Muscle of arm (tissue), 14 donors: ENCODE measurements at places on chromosomes 6 and 20. TPM values are rescaled to one million over a fixed set of nuclear protein-coding genes. Genes with fewer than 3 reads are reported as not detected.

PHACTR3 gene
- polyA plus RNA-seq = 5.3 TPM

- DNase-seq = no peak
These were observed 65.0 kb downstream of the ZFAND3 start for GRCh38 chr6:37884548-37884947.

NUP153 gene
- 38.8 TPM for polyA plus RNA-seq

DNA sequence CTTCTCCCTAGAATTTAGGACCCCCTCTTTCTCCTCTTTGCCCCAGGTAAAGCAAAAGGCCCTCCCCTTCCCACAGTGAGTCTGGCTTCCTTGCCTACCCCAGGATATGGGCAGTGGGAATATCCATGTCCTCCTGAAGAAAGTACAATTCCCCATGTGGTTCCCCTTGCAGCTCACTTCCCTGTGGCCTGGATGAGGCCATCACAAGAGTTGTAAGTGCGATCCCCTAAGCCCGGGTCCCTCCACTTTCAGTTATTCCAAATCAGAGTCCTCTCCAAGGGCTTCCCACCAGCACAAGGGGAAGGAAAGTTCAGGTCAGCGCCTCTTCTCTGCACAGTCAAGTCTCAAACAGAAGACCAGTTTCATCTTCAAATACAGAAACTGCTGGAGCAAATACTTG, 10.2 kb upstream of the PTPN1 start:
- no peak for DNase-seq

DNA sequence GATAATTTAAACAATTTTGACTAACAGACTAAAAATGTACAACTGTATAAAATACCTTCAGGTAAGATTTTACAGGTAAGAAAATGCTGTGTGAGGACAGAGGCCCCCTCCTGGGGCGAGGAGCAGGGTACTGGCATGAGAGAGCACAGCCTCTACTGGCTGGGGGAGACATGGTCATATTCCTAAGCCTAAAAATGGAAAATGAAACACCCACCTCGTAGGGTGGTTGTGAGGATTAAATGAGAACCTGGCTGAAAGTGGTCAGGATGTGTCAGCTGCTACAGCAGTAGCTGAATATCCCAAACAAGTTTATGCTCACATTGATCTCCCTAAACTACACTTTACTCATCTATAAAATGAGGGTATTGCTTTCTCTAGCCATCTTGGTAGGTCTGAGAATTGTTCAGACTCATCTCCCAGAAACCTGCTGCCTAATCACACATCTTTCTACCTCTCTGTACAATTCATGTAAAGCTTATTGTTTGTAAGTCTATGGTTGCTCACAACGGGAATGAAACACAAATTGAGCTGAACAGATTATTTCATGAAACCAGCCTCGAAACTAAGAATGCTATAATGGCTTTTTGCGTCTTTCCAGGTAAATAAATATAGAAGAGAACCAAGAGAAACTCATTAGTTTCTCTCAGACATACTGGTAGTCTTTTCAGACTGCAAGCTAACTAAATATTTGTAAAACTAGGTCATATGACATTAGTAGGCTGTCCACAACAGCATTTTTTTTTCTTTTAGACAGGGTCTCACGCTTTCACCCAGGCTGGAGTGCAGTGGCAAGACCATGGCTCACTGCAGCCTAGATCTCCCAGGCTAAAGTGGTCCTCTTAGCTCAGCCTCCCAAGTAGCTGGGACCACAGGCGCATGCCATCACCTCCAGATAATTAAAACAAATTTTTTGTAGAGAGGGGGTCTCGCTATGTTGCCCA, 69.6 kb downstream of the POPDC3 start:
- DNase-seq = no peak

DNA sequence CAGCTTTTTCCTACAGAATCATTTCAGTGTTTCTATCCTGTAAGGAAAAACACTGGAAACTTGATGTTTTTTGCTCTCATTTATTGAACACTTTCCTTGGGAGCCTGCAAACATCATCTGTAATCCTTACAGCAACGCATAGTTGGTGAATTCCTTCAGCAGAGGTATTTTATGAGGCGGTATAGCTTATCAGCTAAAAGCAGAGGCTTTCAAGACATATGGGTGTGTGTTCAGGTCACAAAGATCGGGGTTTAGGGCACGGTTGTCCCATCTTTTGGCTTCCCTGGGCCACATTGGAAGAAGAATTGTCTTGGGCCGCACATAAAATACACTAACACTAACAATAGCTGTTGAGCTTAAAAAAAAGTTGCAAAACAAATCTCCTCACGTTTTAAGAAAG, 185.0 kb downstream of the AIG1 start:
- no peak for DNase-seq

CD40 gene
- polyA plus RNA-seq = 7.7 TPM

ZFAND3 gene
- polyA plus RNA-seq = 95.8 TPM

DNA sequence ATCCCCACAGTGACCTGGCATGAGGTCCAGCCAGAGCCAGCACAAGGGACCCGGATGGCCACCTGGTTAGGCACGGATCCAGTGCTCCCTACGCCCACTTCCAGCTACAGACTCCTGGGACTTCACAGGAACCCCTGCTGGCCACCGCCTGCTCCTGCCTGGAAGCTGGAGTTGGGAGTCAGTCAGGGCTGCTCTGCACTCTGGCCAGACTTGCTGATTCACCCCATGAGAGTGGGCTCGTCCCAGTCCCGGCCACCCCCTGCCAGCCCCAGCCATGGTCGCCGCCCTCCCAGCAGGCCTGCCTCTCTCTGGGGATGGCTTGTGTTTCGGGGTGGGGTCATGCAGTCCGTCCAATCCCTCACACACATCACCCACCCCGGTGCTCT, 125.8 kb downstream of the DLL1 start:
- no peak for DNase-seq

GRCh38 chr6:159148641-159149040, 20.6 kb upstream of the FNDC1 start:
- no peak for DNase-seq

CST4 gene
- polyA plus RNA-seq = not detected

DNA sequence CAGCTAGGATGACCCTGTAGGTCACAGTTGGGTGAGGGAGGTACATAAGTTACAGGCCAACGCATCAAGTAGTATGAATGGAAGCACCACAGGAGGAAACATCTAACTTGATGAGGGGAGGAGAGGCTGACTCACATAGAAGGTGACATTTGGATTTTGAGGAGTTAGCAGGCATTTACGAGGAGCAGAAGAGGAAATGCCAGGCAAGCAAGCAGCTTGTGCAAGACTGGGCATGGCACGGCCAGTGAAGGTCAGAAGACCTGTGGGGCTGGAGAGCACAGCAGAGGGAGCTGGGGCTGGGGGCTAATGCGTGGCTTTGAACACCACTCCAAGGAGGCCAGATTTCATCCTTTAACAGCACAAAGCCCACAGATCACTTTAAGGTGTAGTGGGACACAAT, 37.8 kb downstream of the MUC22 start:
- DNase-seq = no peak

- peak; percentile 46 for DNase-seq
These were observed 81.9 kb downstream of the ANKS1A start for GRCh38 chr6:34970957-34971356.

DNA sequence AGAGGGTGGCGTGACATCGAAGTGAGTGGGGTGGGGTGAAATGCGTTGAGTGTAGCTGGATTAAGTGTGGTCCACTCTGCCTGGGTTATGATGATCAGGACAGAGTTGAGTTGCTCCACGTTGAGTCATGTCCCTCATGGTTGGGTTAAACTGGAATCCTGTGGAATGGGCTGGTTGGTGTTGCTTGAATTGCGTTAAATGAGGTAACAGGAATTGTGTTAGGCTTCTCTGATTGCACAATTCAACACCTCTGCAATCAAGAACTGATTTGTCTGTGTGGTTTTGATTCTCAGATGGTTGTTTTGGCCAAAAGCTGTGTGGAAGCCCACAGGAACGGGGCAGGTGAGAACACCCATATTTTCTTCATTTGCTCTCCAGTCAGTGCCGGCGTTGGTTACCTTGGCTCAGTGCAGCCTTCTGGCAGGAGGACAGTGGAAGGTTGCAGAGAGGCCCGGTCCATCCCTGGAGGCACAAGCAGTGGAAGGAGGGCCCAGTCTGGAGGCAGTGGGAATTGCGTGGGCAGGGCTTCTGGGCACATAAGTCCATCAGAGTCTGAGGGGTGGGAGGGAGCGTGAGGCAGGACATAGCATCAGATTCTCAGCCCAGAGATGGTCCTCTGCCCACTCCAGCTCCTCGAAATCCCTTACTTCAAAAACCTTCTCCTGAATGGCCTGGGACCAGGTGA, 11.6 kb downstream of the NOTCH4 start:
- no peak for DNase-seq

- no peak for DNase-seq
These were observed 7.8 kb downstream of the SYNGAP1 start for GRCh38 chr6:33427585-33428223.

LRP11 gene
- polyA plus RNA-seq = 27.0 TPM

- DNase-seq = no peak
These were observed 9.4 kb upstream of the GMPR start for GRCh38 chr6:16228709-16229665.

DNA sequence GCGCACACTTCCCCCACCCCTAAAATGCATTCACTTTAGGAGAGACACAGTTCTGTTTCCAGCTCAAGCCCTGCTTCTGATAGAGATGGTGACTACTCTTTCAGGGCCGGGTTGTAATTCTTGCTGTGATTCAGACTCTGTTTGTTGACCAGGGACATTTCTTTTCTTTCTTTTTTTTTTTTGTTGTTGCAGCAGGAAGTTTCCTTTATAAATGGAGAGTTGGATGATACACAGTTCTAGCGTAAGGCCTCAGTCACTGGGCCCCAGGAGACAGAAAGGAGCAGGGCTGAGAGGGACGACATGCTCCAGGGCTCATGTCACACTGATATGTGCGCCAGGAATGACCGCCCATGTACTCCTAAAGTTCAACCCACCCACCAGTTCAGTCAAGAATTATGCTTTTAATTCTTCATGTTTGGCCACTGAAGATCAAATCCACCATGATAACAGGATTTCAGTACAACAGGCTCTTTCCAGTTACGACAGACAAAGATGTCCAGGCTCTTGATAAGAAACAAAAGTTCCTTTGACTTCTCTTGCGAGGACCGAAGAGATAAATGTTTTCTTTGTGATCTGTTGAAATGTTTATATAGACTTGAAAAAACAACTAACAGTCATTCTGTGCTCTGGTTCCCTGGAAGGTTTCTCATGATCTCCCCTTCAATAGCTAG, 142.5 kb downstream of the CD164 start:
- no peak for DNase-seq

RTF2 gene
- 105 TPM for polyA plus RNA-seq

SOBP gene
- polyA plus RNA-seq = 17.4 TPM
